ENCODE measurements at places on chromosomes 6 and 20.
A peak's percentile ranks its signal among the peaks of the same experiment; 100 is the strongest.

- no peak for DNase-seq
Measured at GRCh38 chr6:47992809-47993208, 118.2 kb downstream of the PTCHD4 start.

DNA sequence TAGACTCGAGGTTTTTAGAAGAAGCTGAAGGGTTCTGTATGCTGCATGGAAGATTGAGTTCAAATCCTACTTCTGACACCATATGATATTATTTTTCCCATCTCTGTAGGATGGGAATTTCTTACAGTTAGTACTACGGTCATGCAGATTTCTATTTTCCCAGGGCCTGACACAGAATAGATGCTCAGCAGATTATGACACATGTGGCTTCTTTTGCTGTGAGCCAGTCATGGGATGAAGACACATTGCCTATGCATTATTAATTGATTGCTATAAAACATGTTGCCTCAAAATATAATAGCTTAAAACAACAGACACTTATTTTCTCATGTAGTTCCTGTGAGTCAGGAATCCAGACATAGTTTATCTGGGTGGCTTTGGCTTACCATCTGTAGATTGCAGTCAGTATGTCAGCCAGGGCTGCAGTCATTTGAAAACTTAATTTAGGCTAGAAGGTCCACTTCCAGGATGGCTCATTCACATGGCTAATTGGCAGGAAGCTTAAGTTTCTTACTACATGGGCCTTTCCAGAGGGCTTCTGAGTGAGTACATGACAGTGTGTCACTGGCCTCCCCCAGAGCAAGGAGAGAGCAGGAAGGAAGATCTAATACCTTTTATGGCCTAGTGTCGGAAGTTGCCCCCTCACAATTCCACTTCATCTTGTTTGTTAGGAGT is 29.5 kb downstream of the TOP1 start:
- no peak for DNase-seq

DNA sequence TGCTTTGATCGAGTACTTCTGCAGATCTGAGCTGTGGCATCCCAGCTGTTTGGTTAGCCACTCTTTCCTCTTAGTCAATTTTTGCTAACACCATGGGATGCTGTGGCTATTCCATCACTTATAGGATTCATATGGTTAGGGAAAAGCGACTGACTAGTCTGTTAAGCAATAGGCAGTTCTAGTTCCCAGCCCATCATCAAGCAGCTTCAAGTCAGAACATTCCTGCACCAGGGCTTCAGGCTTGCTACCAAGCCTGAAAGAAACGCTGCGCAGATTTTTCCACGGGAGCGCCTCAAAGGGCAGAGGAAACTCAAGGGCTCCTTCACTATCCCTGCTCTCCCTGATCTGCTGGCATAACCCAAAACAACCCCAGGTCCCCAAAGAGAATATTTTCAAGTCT is 159.8 kb upstream of the SUPT3H start:
- DNase-seq: no peak

GRCh38 chr6:138931660-138932059 is 56.4 kb downstream of the REPS1 start:
- no peak for DNase-seq

DNA sequence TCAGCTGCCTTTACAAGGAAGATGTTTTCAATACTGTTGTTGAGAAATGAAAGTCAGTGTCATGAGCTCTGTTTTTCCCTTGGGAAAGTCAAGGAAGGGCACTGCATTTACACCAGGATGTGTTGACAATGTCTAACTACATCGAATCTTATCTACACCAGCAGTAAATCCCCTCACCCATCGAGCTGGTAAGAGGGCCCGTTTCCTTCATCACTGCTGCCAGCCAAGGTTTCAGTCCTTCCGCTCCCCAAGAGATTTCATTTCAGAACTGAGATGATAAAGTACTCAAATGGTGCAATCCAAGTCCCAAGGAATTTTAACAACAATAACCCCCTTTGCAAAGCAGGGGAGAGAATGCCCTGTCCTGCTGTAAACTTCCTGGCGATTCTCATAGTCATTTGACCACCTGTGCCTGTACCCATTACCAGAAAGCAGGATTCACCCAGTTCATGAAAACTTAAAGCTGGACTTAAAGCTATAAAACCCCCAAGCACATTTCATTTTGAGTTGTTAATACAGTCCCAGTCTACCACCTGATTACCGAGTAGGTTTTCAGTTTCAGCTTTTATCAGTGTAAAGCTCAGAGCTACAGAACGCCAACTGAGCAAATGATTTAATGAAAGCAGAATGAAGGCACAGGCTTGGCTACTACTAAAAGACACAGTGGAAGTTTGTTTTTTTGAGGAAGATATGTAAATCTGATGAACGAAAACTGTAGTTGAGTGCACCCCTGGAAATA is 122.5 kb upstream of the TAB2 start:
- no peak for DNase-seq

- peak; percentile 47 for DNase-seq
Measured at GRCh38 chr20:25310268-25310920, 62.5 kb downstream of the PYGB start.

GRCh38 chr6:36320475-36320874 is 16.2 kb downstream of the BNIP5 start:
- no peak for DNase-seq

- DNase-seq: peak; percentile 2
Measured at GRCh38 chr6:129709196-129709768, 695 bp downstream of the ARHGAP18 start.

DNA sequence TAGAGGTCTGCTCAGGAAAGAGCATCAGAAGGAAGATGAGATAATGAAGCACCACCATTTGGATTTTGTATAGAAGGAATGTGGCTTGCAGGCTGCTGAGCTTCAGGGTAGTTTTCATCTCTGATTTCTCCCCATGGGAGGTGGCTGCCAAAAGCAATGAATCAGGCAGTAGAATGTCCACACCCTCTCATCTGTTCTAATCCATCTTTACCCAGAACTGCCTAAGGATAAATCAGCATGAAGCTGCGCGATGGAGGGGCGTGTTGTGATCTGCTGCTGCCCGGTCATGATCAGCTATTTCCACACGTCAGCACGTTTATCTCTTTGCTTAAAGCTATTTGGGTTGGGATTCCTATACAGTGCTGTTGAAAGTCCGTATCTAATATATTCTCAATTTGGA is 295.4 kb downstream of the FOXA2 start:
- DNase-seq: no peak

DNA sequence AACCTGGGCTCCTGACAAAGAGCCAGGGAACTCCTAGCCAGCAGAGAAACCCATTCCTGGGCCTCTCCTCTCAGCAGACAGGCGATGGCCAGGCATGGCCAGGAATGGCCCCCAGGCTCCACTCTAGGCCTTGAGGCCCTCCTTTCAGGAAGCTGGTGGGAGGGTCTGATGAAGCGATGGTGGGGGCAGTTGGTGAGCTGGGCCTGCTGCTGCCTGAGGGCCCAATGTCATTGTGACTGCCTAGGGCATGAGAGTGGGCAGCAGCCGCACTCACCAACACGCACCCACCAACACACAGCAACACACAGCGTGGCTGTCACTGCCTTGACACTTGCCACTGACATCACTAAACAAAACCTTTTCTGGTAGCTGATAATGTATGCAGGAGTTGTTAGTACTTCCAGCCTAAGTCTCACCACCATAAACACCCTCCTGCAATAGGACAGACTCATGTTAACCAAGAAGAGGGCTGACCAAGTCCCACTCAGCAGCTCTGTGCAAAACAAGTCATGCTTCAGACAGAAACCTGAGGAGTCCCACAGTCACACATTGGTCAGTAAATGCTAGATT is 69.3 kb downstream of the ABHD12 start:
- DNase-seq: no peak

DNA sequence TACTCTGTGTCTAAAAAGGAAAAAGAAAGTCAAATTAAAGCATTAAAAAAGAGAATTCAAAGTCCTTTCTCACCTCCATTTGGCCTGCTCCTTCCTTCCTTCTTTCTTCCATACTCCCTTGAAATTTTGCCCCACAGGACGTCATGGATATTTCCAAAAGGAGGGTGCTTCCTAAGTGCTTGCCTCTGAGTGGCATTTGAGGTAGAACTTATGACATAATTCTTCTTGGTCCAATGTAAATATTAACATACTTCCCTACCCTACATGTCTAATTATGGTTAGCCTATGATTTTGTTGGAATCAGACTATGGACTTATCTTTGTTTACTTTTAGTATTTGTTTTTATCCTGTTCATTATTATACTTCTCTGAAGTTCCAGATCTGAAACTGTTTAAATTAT is 132.3 kb downstream of the PFDN4 start:
- no peak for DNase-seq

DNA sequence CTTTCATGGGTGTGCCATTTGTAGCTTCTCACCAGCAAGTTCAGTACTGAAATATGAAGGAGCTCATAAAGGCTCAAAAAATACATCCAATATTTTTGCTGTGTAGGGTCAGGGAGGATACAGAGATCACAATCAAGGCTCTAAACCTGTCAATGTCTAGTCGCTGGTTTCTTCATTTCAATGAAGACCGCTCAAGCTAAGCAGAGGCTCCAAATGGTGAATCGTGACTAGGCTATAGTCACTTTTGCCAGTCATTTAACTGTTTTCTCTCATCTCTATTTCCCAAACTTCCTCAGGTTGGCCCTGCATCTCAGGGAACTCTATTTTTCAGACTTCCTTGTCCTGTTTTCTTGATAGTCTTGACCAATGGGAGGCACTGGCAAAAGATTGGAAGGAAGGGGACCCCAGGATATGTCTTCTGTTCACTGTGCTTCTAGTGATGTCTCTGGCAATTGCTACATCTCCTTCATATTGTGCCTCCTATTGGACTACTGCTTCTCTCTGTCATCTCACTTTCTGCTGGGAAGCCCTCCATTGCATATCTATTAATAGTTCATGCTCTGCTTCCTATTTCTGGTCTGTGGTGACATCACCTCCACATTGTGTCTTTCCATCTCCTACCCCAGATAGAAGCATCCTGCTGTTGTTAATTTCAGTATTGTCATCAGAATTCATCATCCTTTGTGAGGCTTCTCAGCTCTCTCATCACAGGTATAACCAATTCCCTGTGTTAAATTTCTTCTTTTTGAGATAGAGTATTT is 87.7 kb upstream of the FAM184A start:
- no peak for DNase-seq

DNA sequence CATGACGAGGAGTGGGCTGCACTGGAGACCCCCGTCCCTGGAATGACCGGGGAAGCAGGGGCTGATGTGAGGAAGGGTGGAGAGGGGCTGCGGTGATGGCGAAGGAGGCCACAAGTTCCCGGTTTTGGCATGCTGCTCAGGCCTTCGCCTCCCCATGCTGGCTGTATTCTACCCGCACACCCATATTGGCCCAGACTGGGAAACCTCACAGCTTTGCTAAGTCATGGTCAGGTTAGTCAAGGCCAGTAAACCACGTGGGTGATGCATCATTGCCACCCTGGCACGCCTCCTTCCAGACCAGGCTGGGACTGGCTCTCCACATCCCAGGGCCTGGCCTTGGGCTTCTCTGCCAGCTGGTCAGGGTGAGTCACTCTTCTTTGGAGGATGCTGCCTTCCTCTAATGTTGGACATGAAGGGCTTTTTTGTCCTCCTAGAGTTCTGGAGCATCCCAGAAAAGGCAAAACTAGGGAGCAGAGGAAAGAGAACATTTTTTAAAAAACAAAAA is 53.8 kb downstream of the PCNA start:
- DNase-seq: no peak

DNA sequence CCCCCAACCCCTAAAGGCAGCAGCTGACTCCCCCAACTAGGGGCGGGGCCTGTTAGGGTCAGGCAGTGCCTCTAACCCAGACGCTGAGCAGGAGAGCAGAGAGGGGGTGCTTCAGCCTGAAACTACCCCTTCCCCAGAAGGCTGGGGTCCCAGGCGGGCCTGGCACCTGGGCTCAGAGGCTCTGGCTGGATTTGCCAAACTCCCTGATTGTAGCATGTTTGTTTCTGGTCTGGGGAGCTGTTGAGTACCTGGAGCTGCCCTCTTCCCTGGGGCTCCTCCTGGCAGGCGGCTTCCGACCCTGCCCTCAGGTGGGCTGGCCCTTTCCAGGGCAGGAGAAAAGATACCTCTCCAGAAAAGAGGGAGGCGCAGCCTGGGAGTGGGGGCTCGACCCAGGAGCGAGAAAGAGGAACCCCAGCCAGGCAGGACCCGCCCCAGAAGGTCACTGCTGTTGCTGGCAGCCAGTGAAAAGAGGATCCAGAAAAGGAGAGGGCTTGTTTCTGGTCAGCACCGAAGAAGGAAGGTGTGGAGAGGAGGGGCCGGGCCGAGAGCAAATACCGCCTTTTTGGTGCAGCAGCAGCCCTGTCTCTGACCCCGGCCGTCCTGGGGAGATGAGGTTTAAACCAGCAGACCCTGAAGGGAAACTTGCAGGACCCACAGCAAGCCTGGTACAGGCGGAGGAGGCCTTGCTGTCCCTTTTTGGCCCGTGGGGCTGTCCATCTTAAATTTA is 810 bp upstream of the ABHD16B start:
- no peak for DNase-seq

GRCh38 chr6:92559611-92560010 is 859.7 kb downstream of the EPHA7 start:
- no peak for DNase-seq

DNA sequence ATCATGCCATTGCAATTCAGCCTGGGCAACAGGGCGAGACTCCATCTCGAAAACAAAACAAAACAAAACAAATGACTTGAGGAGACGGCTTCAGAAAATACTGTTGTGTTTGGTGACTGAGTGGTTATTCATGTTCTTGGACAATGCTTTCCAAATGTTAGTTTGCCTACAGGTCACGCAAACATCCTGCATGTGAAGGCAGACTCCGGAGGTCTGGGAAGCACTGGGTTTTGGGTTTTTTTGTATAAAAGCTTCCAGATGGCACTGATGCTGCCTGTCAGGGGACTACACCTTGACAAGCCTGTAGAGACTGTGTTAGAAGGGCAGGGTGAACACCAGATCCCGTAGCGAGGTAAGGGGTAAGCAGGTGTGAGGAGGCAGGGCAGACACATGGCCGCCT is 81.7 kb downstream of the THBS2 start:
- DNase-seq: no peak

- DNase-seq: no peak
Measured at GRCh38 chr20:43442282-43442880, 15.3 kb upstream of the SRSF6 start.

- no peak for DNase-seq
Measured at GRCh38 chr20:51023617-51024155, 779 bp upstream of the KCNG1 start.

DNA sequence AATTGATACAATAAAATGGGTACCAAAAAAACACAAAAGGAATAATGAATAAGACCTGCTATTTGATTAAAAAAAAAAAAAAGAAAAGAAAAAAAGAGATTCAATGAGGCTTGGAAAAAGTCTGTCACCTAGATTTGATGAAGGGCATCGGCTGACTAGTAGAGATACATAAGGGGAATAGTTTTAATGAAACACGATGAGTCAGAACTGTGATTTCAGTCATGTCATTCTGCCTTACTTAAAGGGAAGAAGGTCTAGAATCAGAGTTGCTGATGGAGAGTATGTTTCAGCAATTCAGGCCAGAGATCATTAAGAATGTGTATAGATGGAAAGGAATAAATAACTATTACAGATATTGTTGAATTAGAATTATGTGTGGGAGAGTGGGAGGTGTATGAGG is 565.9 kb upstream of the RNF217 start:
- no peak for DNase-seq

- no peak for DNase-seq
Measured at GRCh38 chr6:19925533-19925932, 88.4 kb downstream of the ID4 start.

Measured in substantia nigra (tissue), 51 donors.